ENCODE measurements at places on chromosomes 7 and 10.
A peak's percentile ranks its signal among the peaks of the same experiment; 100 is the strongest.

DNA sequence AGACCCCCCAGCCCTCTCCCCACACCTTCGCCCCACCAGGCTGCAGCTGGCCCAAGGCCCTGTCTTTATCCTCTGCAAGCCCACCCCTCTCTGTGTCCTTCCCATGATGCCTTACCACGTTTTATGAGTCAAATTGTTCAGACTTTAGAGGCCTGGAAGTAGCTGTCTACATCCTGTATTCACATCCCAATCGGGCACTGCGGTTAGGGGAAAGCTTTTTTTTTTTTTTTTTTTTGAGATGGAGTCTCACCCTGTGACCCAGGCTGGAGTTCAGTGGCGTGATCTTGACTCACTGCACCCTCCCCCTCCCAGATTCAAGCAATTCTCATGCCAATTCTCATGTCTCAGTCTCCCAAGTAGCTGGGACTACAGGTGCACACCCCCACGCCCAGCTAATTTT, 121.5 kb upstream of the SH2B2 start:
- peak; percentile 31 for DNase-seq

DNA sequence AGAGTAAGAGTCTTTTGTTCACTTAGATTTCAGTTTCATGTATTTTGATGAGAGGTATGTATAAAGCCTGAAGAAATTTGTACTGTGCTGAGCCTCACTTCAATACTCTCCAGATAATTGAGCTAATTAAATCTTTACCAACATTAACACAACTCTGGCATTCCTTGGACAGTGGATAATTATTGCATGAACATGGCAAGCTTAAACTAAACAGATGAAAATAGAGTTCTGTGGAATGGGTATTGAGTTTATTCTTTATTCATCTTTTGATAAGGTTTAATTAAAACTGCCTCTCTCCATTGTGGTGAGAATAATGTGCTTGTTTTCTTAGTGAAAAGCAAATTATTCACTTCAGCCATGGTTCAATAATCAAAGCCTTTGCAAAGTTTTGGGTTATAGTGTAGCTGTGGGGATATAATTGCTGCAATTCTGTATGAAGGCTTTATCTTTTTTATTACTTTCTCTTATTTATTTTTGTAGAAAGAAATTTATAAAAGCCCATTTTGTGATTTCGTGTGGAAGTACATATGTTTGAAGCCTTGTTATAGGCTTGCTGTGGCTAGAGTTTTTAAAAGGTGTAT, 126.4 kb upstream of the FZD1 start:
- no peak for DNase-seq

DNA sequence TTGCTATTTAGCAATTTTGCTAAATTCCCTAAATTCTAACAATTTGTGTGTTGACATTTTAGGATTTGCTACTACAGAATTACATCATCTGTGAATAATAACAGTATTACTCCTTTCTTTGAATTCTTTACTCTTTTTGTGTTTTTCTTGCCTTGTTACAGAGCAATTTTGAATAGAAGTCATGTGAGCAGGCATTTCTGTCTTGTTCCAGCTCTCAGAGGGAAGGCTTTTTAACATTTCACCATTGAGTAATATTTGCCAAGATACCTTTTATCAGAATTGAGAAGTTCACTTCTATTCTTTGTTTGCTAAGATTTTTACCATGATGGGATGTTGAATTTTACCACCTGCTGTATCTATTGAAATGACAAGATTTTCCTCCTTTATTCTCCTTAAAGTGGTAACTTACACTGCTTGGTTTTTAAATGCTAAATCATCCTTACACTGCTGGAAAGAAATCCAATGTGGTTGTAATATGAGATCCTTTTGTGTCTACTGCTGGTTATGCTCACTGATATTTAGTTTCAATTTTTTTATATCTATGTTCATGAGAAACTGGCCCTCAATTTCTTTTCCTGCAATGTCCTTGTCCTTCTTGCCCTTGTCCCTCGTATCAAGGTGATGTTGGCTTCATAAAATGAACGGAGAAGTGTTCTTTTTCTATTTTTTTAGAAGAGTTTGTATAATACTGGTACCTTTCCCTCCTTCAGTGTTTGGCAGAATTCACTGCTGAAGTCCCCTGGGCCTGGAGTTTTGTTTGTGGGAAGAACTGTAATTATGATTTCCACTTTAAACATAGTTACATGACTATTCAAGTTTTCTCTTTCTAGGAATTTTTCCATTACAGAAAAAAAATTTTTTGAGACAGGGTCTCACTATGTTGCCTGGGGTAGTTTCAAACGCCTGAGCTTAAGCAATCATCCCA, 50.3 kb upstream of the ATP6V0A4 start:
- no peak for DNase-seq

- DNase-seq = no peak
Observed at GRCh38 chr7:158587162-158588084, at the start of gene PTPRN2. Gene PTPRN2, minus strand, starts transcription at chr7:158587823.

- peak; percentile 36 for DNase-seq
Observed at GRCh38 chr7:116259871-116260440, 49.6 kb downstream of the TES start.

GRCh38 chr10:20481054-20481453, 416.1 kb downstream of the NEBL start:
- DNase-seq = no peak

DNA sequence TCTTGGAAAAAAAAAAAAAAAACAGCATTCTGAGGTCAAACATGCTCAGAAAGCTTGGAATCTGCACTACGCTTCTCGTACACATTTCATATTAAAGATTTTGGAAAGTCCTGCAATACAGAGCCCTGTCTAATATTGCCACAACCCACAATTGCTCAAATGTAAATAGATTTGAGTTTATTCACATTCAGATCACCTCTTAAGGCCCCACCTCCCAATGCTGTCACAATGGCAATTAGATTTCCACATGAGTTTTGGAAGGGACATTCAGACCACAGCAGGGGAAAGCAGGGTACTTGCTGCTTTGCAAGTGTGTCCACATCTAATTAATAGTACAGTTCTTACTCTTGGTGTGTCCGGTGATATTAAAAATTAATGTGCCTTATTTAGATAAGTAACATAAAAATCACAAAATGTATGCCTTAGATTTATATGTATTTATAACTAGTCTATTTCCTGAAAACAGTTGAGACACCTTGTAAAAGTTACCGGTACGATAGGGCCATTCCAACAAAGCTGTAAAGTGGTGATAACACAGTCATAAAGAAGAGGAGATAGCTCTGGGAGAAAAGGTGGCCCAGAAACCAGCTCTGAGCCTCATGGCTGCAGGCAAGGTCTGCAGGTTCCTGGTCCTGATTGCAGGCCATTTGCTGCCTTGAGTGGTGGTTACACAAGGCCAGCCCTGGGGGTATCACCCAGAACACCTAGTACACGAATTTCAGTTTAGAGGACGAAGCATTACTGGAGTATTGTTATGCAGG, 27.9 kb downstream of the EGFR start:
- DNase-seq = no peak

DNA sequence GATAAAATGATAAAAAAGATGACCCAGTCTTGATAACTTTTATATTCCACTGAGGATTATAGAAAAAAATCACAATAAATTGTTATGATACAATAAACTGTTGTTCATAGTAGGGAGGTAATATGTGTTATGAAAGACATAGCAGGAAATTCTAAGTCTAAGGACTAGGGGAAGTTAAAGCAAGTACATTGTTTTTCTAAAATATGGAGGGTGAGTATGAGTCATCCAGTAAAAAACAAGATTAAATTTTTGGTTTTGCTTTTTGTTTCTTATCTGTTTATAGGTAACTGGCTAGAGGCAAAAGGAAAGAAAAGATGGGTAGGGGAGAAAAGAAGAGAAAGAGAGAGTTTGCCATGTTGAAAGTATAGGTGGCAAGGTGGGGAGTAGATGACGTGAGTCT, 188.4 kb downstream of the POLR1F start:
- DNase-seq = no peak

DNA sequence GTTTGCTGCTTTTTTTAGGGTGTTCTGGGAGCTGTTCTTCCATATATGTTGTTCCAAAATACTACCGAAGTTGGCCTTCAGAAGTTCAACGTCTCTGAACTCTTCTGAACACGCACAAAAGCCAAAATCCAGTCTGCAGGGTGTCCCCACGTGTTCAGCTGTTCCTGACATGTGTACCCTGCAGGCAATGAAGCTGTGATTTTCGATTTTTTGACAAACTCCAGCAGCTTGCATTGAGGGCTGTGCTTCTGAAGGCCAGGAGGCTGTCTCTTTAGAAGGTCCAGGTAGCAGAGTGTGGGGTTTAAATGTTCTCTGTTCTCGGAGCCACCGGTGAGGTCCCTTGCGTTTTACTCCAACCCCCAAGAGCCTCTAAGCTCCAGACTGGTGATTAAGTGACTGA, 145.0 kb downstream of the PRPF18 start:
- no peak for DNase-seq

DNA sequence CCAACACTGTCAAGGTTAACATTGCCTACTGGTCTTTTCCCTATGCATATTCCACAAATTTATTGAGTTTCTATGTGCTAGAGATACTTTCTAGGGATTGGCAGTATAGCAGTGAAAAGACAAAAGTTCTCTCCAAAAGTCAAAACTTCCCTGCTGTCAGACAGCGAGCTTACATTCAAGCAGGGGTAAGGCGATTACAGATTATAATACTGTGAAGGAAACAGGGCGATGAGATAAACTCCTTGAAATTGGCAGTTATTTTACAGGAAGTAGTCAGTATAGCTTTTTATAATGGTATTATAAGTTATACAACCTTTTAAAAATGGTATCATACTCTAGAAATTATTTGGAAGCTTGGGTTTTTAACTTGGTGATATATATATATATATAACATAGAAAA, 9.9 kb downstream of the VPS50 start:
- DNase-seq = no peak

- no peak for DNase-seq
Observed at GRCh38 chr10:131779661-131780394, 121.0 kb upstream of the PPP2R2D start.

DNA sequence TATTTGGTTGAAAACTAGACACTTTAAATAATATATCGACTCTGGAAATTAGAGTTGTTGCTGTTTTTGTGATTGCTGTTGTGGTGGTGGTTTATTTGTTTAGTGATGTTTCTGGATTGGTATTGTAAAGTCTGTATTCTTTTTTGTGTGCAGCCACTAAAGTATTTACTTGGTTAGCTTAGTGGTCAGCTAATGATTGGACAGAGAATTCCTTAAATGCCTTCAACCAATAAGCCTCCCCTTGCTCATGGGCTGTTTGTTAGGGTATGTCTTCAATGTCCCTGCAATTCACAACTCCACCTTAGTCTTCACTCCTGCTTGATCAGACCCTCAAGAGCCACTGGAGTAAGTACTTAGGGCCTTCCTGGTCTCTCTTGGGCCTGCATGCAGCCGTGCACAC, 71.0 kb downstream of the PAXIP1 start:
- DNase-seq = no peak

GRCh38 chr10:30431435-30431911, 2.5 kb upstream of the MAP3K8 start:
- no peak for DNase-seq

- no peak for DNase-seq
Observed at GRCh38 chr10:114662646-114663217, 4.7 kb upstream of the ABLIM1 start.

- DNase-seq = no peak
Observed at GRCh38 chr10:26449726-26450125, 11.6 kb downstream of the APBB1IP start.

GRCh38 chr10:98368644-98369043, 46.3 kb downstream of the PYROXD2 start:
- no peak for DNase-seq

DNA sequence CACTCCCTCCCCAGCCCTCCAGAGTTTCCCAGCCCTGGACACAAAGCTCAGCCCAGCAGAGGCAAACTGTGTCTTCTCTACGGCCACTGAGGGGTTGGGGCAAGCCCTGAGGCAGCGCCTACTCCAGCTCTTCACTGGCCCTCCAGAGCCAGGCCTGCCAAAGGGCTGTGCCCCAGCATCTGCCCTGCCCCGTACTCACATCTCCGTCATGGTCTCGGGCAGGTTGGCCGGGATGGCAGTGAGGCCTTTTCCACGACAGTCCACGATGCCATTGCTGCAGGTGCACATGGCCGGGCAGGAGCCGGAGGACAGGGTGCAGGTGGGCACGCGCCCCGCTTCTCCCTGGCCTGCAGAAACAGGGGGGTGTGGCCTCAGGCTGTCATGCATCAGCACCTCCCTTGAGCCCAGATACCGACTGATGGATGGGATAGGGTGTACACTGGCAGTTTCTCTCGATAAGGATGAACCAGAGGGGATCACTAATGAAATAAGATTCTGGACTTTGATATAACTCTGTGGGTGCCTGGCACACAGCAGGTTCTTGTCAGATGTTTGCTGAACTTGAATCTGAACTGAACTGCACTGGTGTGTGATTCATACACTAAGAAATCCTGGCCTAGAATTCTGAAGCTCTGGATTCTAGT, 125.2 kb downstream of the SLIT1 start:
- DNase-seq = no peak

DNA sequence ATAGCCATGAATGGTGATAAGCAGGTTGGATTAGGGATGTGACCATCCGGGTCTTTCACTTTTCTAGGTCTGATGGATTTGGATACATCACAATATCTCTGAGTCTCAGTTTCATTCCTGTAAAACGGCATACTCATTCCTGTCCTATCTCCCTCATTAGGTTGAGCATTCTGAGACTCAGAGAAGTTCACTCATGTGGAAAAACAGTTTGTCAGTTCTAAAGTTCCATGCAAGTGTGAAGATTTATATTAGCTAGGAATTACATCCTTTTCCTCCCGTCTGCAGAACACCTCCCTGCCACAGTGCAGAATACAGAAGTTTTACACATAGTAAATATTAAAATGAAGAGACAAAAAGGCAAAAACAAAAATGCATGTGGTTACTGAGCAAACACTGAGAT, 94.2 kb upstream of the SLC25A13 start:
- no peak for DNase-seq

DNA sequence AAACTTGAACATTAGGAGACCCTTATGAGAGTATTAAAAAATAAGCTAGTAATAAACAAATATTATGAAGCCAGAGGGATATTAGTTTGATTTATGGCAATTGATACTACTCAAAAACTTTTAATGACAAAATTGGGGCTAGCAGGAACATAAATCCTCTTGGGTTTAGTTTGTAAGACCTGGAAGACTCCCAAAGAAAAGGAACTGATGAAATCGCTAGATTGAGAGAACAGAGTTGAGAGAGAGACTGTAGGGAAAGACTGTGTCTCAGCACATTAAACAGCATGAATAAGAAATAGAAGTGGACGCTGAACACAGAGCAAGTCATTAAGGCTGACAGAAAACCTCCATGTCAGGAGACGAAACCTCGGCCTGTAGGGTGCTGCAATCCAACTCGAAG, 56.4 kb downstream of the ICA1 start:
- DNase-seq = no peak

GRCh38 chr10:81309041-81309552, 565.9 kb upstream of the NRG3 start:
- no peak for DNase-seq

DNA sequence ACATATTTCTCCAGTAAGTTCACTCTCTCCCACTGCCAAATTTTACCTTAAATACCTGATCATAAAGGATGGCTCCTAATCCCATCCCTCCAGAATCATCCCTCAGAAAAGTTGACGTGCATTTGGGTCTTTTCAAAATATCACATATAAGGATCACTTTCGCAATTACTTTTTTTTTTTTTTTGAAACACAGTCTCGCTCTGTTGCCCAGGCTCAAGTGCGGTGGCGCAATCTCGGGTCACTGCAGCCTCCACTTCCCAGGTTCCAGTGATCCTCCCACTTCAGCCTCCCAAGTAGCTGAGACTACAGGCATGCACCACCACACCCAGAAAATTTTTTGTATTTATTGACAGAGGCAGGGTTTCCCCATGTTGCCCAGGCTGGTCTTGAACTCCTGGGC, 17.4 kb downstream of the ZCWPW1 start:
- no peak for DNase-seq
